Tongue (tissue), 3 donors: ENCODE measurements at places on chromosomes 2 and 18.

- no peak for DNase-seq
Observed at GRCh38 chr2:74364533-74365505, 15.3 kb downstream of the DCTN1 start.

DNA sequence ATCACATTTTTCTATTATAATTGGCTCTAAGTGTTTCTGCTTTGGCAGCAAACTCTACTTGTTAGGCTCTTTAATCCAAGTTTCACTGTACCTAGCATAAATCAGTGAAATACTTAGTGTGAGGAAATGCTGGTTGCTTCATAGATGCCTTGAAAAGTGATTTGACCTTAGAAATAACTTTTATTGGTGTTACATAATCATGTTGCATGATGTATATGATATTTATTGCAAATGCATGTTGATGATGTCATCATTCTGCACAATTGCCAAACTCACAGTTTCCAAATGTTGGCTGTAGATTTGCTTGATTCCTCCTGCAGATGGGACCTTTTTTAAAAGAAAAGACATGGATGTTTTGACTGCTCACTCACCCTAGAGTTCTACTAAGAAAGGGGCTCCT lies 137.6 kb upstream of the BCL2L11 start:
- no peak for DNase-seq

- DNase-seq: no peak
Observed at GRCh38 chr2:237304763-237305514, 109.0 kb downstream of the COL6A3 start.

GRCh38 chr18:1663879-1664705 lies 759.4 kb downstream of the ADCYAP1 start:
- peak; percentile 42 for DNase-seq
